ENCODE measurements at places on chromosomes 3 and 15.

- no peak for DNase-seq
Observed at GRCh38 chr3:156389449-156389950, 165.4 kb downstream of the SSR3 start.

DNA sequence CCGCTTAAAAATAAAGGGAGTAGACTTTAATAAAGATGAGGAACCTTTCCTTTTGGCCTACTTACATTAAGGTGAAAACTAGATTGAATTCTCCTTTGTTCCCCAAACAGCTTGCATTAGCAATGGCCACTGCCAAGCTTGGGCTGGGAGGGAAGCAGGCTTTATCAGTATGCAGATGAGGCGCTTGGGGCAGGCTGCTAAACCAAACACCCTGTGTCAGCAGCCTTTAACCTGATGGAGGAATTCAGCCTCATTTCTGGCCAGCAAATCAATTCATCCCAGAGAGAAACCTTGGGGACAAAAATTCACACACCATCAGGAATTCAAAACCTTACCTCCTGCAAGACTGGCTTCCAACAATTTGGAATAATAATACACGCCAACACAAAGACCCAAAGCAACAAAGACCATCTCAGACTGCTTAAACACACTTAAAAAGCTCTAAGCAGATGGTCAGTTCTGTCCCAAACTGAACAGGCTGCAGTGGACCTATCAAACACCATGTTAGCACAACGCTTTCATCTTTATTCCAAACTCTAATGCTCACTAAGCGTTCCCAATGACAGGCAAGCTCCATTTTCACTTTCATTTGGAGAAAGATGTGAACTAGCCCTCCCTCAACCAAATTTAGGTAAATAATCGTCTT is 255.1 kb upstream of the CMC1 start:
- DNase-seq, result no peak

- DNase-seq, result no peak
Observed at GRCh38 chr3:57689367-57690053, 3.4 kb downstream of the DENND6A start.

DNA sequence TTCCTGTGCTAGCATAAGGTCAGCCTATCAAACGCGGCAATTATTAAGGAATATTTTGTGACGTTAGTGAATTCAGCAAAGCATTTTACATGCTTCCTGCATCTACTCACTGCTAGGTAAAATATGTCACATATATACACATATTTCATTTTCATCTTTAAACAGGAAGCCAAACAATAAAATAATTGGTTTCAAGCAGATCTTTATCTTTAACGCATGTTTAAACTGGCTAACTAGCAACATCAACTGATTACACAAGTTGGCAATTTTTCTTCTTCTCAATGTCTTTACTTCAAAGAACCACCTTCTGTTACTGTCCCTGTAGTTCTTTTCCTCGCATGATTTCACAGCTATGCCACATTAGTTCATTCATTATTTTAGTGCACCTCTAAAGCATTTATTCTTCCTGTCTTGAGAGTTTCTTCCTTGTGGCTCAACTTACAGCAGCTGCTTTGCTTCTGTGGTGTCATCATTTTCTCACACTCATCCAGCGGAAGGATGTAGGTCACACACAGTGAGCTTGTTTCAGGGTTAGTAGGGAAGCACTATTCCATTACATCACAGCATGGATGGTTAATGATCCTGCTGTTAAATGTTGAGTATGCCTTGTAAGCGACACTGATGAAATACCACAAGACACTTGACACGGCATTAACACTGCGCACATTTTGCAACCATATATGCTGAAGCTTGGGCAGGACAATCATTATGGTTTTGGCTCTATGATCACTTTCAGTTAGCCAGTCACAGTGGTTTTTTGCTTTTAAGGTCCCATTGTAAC is 2.3 kb upstream of the BCHE start:
- no peak for DNase-seq

- no peak for DNase-seq
Observed at GRCh38 chr3:123396171-123397049, 52.5 kb downstream of the ADCY5 start.

- no peak for DNase-seq
Observed at GRCh38 chr3:11154036-11154952, at the start of gene HRH1. HRH1 (plus strand) TSS chr3:11154493; CDS start chr3:11259038, 104,545 bp downstream.

GRCh38 chr3:139204728-139205127 is 139.1 kb upstream of the MRPS22 start:
- no peak for DNase-seq

GRCh38 chr3:38297947-38298711 is 16.0 kb downstream of the SLC22A14 start:
- no peak for DNase-seq

GRCh38 chr3:178987745-178988144 is 83.9 kb downstream of the ZMAT3 start:
- no peak for DNase-seq

DNA sequence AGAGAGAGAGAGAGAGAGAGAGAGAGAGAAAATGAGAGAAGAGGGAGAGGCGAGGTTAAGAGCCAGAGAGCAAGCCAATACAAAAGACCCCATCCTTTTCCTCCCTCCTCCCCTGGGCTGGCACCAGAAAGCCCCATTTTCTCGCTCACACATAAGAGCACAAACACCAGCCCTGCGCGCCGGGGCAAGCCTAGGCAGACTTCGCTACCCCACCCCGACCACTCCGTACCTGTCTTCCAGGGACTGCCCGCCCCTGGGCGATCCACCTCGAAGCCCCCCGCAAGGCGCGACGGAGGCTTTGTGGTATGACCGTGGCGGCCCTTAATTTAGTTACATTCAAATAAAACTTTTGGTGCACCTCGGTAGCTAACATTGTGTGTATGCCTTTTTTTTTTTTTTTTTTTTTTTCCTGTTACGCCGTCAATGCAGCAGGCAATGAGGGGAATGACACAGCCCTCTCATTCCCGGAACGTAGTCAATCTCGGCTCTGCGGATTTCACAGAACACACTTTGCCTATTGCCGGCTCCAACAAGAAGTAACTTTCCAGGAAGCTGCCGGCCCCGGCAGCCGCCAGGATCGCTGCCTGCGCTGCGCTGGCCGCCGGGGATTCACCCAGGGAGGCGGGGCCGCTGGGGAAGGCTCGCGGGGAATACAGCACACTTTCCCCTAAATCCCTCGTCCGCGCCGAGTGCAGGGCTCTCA is 7.7 kb downstream of the BCL6 start:
- peak; percentile 32 for DNase-seq

DNA sequence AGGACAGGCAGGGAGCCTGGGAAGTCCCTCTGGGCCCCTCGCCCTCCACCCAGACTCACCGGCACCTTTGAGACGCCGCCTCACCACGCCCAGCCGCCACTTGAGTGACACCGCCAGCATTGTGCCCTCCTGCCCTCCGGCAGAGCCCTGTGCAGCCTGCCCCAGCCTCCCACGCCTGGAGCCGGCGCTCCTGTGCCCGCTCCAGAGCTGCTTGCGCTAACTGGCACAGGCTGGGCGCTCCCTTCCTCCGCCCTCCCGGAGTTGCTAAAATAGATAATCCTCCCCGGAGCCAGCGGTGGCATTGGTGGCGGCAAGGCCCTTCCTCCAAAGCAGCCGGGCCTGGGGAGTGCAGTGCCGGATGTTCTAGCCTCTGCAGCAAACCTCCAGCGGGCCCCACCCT is 15.7 kb upstream of the GRIP2 start:
- DNase-seq, result no peak

GRCh38 chr3:14253022-14253706 is 74.5 kb downstream of the LSM3 start:
- DNase-seq, result no peak

- no peak for DNase-seq
Observed at GRCh38 chr15:33191591-33191990, 2.9 kb downstream of the FMN1 start.

- DNase-seq, result peak; percentile 44
Observed at GRCh38 chr15:98954411-98954810, 53.2 kb downstream of the PGPEP1L start.

DNA sequence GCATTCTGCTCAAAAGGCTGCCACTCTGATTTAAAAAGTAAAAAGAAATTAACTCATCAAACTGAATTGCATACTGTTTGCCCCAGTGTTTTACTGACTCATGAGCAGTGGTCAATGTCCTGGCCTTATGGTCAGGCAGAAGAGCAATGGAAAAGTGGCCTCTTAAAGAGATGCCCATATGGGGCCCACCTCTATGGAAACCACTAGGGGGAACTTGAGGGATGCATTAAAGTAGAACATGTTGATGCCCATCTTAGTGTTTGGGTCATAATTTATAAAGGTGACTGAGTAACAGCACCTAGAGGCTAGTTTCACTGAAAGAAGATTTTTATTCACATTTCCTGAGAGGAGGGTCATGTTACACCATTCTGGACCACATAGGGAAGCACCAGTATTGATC is 66.5 kb upstream of the RNU6-1 start:
- no peak for DNase-seq

GRCh38 chr3:56154297-56154696 is 314.0 kb downstream of the ERC2 start:
- no peak for DNase-seq

DNA sequence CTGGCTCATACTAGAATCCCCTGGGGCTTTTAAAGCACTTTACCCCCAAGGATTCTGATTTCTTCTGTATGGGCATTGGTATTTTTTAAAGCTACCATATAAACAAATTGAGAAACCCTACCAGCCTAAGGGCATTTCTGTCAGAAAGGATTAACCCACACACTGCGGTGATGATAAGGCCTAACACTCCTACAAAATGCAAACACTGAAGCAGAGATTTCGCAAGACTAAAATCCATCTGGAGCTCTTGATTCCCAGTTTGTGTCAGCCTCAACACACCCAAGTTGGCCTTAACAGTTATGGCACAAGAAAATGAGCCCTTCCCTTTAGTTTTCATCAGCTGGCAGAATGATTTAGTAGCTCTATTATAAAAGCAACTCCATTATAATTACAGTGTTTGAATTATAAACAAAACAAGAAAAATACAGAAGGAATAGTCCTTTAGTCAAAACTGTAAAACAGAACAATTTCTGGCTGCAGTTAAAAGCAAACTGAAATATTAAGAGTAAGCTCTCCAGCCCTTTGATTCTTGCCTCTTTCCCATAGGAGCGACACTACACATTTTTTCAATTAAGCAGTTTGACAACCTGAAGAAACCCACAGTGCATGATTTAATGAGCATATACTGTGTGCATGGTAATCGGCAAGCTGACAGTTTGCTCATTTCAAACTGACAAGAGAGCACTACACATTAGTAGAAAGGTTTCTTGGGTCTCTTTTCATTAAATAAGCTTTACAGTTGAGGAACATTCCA is 441.2 kb downstream of the FHIT start:
- no peak for DNase-seq

- DNase-seq, result no peak
Observed at GRCh38 chr3:100216713-100217112, 44.1 kb upstream of the TBC1D23 start.

DNA sequence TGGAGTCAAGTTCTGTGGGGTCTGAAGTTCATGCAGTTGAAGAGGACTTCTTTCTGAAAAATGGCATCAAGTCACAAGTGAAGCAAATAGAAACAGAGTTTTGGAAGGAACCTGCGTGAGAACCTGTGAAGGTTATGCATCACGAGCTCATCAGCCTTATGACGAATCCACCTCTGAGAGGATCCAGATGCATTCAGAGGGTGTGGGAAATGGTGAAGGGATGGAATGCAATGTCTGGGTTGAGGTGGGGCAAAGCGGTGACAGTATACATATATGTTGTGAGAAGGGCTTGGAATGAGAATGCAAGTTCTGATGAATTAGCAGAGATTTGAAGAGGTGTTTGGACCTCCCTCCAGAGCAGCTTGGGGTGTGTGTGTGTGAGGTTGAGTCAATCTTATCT is 382.1 kb upstream of the TBL1XR1 start:
- DNase-seq, result no peak

DNA sequence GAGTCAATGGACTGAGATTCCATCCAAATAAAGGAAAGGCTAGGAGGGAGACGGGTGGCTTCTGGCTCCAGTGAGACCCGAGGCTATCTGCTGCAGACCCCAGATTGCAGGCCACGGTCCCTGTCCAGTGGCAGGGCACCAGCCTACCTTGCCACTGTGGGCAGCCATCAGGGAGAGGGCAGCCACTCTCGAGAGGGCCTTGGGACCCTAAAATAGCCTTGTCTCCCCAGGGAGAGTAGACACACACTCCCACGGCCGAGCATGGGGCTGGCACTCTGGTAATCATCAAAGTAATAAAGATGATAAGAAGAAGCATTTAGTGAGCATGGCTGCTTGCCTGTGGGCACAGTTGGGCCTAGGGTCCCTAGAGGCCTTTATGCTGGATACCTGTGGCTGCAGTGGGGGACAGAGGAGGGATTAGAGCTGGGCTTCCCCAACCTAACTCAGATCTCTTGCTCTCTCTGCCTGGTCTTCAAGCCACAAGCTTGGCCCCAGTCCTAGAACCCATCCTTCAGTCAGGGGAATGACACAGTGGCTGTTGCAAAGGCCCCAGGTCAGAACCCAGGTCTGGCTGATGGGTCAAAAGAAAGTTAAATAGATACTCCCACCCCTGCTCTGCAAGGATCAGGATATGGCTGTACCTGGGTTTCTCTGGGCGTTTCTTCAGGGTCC is 9.2 kb upstream of the VIPR1 start:
- no peak for DNase-seq

- DNase-seq, result no peak
Observed at GRCh38 chr15:97691799-97692198, 268.7 kb upstream of the ARRDC4 start.

DNA sequence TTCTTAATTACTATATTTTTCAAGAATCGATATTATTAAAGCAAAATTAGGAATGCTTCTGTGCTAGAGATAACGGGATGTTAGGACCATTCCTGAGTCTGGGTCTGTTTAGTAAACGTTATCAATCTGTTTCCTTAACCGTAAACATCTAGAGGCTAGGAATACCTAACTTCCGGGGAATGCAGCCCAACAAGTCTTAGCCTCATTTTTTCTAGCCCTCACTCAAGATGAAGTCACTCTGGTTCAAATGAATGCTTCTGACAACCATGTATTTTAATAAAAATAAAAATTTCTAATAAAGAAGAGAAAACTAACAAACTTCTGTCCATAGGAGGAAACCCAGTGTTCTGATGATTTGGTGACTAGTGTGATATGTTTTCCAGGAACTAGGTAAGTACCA is 11.1 kb upstream of the SELENOK start:
- no peak for DNase-seq

DNA sequence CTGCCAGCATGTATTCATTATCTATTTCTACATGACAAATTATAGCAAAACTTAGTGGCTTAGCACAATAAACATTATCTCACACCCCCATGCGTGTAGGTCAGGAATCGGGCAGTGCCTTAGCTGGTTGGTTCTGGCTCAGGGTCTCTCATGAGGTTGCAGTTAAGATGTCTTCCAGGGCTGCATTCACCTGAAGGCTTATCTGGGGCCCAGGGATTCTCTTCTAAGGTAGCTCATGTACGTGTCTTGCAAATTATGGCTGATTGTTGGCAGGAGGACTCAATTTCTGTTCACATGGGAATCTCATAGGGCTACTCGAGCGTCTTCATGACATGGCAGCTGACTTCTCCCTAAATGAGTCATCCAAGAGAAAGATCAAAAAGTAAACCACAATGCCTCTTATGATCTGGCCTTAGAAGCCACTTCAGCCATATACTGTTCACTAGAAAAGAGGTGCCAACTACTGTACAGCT is 42.9 kb upstream of the TSC22D2 start:
- DNase-seq, result no peak

- DNase-seq, result no peak
Observed at GRCh38 chr3:85487375-85487774, 528.6 kb downstream of the CADM2 start.
